Bronchial epithelial cell (primary cell): ENCODE measurements at places on chromosomes 4 and X.

DNA sequence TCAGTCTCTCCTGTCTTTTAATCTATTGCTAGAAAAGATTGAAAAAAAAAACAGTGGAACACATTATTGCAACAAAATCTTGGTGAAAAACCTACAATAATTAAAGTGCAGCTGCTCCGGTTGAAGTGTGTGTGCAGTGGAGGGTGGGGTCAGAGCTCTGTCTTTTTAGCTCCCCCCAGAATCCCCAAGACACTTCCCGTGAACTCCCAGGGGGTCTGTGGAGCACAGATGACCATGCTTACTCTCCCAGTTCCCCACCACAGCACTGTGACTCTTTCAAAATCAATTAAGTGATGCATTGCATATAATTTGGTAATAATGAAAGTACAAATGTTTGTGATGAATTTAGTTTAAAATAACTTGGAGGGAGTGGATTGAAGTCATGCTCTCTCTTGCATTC, 15.7 kb upstream of the SLC10A4 start:
- no peak for DNase-seq

DNA sequence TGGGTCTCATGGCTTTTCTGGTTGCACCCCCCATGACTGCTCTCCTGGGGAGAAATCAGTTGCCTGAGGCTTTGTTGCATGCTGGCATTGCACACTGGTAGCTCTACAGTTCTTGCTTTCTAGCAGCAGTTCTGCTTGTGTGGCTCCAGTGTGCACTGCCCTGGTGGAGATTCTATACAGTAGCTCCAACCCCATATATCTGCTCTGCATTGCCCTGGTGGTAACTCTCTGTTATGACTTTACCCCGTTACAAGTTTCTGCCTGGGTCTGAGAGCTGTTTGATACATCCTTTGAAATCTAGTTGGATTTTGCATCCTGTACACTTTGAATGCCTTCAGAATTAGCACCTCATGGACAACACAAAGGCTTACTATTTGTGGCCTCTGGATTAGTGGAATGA, 241.4 kb upstream of the EPHA5 start:
- DNase-seq = no peak

- DNase-seq = peak; percentile 43
These were observed 46.0 kb upstream of the MGST2 start for GRCh38 chr4:139619644-139620043.

- no peak for DNase-seq
These were observed 37.5 kb upstream of the TMEM33 start for GRCh38 chr4:41897698-41898097.

GRCh38 chrX:45771560-45772340, 571.1 kb upstream of the DIPK2B start:
- peak; percentile 59 for DNase-seq

GRCh38 chr4:166146806-166147540, 273.9 kb downstream of the TLL1 start:
- no peak for DNase-seq
